ENCODE measurements at places on chromosomes 7 and 10.

DNA sequence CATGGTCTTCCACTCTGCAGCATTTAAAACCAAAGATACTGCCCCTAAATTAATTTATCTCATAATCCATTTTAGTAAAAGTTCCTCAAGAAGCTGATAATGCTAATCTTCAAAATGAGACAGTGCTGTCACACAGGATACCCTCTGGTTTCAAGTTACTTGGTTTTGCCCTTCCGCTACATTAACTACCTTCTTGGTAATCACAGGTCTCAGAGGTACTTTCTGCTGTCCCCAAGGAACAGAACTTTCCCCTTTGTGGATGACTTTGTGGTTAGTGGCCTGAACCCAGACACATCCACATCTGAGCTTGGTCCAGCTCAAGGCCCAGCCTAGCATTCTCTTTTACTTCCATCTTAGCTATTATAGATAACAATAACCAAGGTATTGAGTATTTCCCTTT lies 88.8 kb upstream of the TMEM26 start:
- no peak for DNase-seq
- peaks cover 2% of the 10 kb centered on the region for H3K4me1 ChIP-seq
- no peaks in the 10 kb centered on the region for H3K36me3 ChIP-seq
- no peak overlapping the region for H3K4me3 ChIP-seq

DNA sequence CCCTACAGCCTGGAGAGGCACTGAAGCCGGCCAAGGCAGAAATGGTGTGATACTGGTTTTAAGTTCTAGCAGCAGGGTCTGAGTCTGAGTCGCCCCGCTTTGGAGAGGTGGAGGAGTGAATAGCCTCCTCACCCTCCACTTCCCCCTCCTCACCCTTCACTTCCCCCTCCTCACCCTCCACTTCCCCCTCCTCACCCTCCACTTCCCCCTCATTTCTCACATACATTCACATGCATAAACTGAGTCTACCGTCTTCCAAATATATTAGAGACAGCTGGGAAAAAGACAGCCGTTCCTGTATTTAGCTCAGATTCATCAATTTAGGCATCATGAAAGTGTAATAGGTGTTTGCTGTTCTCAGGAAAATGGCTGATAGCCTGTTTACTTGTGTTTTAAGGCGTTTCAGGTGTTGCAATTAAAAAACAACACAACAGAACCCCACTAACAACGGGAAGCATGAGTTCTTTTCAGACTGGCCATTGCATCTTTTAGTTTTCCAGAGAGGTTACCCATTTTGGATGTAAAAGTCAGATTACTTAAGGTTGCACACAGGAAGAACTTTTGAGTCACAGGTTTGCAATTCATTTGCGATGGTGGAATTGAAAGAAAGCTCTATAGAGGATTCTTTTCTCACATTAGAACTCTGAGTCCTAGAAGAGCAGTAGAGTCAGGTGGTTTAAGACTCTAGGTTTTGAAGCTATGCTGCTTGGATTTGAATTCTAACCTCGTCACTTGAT lies 861 bp downstream of the NRBF2 start:
- no peaks in the 10 kb centered on the region for H3K27me3 ChIP-seq
- H3K27ac ChIP-seq = peak overlapping the region; percentile 40
- DNase-seq = no peak
- H3K36me3 ChIP-seq = no peaks in the 10 kb centered on the region
- peak overlapping the region; percentile 61 for H3K4me3 ChIP-seq

DNA sequence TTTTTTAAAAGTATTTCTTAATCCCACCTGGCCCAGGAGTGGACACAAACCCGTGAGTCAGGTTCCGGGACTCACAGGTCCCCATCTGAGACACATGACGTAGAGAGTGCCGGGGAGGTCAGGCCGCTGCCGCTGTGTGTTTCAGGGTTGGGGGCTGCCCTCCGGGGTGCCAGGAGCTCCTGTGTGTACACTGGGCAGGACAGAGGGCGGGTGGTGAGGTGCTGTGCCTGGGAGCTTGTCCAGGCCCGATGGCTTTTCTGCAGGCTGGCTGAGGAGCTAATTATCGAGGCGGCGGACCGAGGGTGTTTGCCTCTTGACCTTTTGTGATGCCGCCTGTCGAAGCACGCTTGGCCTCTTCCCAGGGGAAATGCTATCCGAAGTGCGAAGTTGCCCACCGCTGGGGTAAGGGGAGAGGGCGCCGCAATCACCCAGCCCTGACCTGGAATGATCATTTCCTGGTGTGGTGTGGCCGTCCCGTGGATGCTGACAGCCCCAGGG lies 42.1 kb downstream of the FOXL3 start:
- H3K27ac ChIP-seq = no peak overlapping the region
- peaks cover 11% of the 10 kb centered on the region for H3K27me3 ChIP-seq
- DNase-seq = no peak
- no peak overlapping the region for H3K4me3 ChIP-seq
- H3K4me1 ChIP-seq = peaks cover 19% of the 10 kb centered on the region
- H3K36me3 ChIP-seq = peaks cover 5% of the 10 kb centered on the region

DNA sequence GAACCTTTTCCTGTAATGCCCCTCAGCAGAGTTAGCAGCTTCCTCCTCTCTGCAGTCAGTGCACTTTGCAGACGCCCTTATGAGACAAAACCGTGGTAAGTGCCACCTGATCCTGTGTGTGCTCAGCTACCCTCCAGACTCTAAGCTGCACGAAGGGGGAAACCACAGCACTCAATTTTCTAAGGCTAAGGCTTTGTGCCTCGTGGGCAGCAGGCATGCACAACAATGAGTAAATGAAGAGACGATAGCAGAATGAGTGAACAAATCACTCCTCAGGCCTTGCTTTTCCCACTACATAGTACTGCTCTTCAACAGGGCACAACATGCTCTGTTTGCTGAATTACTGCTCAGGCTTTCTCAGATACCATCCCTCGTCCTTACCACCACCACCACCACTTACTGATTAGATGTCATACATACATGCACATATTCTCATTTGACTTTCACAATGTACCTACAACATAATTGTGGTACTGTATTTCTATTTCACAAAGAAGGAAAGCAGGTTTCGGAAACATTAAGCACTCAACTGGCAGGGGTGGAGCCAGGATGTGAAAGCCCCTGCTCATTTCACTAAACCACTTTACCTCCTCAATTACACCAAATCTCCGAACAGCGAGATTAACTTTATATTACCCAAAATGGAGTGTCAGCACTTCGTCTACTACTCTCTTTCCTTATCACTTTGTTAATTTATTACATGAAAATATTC lies 85.4 kb downstream of the ICA1 start:
- no peaks in the 10 kb centered on the region for H3K27me3 ChIP-seq
- no peak overlapping the region for H3K27ac ChIP-seq
- peaks cover 4% of the 10 kb centered on the region for H3K4me1 ChIP-seq
- no peak for DNase-seq

DNA sequence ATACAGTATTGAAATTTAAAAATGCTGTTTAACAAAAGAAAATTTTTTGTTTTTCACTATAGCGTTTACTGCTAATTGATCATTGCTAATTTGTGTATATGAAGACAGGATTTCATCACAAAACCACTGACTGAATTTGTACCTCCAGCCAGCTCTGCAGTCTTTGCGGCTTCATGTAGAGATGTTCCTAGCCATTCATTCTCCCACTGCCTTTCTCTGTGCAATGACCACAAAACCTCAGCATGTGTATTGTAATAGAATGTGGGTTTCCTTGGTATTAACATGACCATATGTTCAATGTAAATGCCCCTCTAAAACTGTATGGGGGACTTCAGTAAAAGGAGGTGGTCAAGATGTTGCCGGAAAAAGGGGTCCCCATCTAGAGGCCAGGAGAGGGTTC lies 81.1 kb upstream of the STEAP1B start:
- no peak overlapping the region for H3K4me3 ChIP-seq
- H3K36me3 ChIP-seq = no peaks in the 10 kb centered on the region
- no peaks in the 10 kb centered on the region for H3K4me1 ChIP-seq
- DNase-seq = no peak
- H3K27me3 ChIP-seq = no peaks in the 10 kb centered on the region

DNA sequence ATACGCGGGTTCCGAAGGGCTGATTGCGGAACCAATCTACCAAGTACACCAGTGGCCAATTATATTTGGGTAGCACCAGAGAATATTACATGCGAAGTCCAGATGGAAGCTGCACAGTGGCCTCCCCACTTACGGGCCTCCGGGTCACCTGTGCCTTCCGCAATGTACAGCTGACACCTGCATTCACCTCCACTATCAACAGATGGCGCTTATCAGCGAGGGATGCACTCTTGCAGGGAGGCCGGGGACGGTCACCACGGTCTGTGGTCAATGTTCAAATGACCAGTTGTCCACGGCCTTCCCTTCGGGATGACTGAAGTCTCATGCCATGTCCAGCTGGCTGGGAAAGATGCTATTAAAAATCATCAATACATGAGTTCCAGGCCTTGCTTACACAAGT lies 47.6 kb downstream of the SLIT1 start:
- DNase-seq = no peak
- peaks cover 59% of the 10 kb centered on the region for H3K4me1 ChIP-seq
- no peak overlapping the region for H3K4me3 ChIP-seq
- H3K27me3 ChIP-seq = no peaks in the 10 kb centered on the region

DNA sequence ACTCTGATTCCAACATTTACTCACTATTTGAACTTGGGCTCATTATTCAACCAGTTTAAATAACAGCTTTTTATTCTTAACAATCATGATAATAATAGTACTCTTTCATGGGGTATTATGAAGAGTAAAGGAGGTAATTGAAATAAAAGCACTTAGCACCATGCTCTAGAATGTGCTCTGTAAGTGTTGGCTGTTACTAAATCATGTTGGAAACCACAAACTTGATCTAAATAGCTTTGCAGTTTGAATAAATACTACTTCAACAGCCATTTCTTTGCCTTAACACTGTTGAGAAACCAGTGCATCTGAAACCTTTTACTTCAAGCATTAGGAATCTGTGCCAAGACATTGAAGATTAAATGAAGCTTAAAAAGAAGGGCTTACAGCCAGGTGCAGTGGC lies 7.9 kb upstream of the UPF2 start:
- no peaks in the 10 kb centered on the region for H3K4me1 ChIP-seq
- H3K27ac ChIP-seq = no peak overlapping the region
- DNase-seq = no peak
- no peak overlapping the region for H3K4me3 ChIP-seq

GRCh38 chr7:44087911-44088838 lies 5.8 kb upstream of the POLM start:
- no peak for DNase-seq
- no peaks in the 10 kb centered on the region for H3K4me1 ChIP-seq
- H3K36me3 ChIP-seq = no peaks in the 10 kb centered on the region
- H3K27ac ChIP-seq = no peak overlapping the region
- H3K4me3 ChIP-seq = no peak overlapping the region

GRCh38 chr7:105791926-105792325 lies 84.5 kb downstream of the ATXN7L1 start:
- no peak for DNase-seq
- H3K27ac ChIP-seq = no peak overlapping the region
- H3K27me3 ChIP-seq = no peaks in the 10 kb centered on the region
- peaks cover 5% of the 10 kb centered on the region for H3K4me1 ChIP-seq

- H3K27ac ChIP-seq = no peak overlapping the region
- H3K27me3 ChIP-seq = no peaks in the 10 kb centered on the region
- no peaks in the 10 kb centered on the region for H3K36me3 ChIP-seq
- no peak for DNase-seq
These were observed 351.0 kb downstream of the TCERG1L start for GRCh38 chr10:130960531-130960930.

DNA sequence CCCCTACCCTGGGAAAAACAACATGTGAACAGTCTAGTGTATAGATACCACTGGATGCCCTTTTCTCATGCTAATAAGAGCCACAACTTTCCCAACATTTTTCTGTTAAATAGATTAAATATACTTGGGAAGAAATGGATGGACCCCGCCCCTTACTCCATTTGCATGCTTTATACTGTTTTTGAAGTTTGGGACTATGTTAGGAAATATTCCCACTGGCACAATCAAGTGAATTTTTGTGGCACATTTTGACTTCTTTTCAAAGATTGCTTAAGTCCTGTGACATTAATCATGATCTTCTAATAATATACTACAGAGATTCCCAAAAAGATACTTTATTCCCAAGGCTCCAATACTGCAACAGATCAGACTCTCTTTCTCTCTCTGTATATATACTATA lies 216.6 kb downstream of the TWIST1 start:
- no peak overlapping the region for H3K4me3 ChIP-seq
- no peaks in the 10 kb centered on the region for H3K27me3 ChIP-seq
- no peak overlapping the region for H3K27ac ChIP-seq
- no peaks in the 10 kb centered on the region for H3K36me3 ChIP-seq
- DNase-seq = no peak

DNA sequence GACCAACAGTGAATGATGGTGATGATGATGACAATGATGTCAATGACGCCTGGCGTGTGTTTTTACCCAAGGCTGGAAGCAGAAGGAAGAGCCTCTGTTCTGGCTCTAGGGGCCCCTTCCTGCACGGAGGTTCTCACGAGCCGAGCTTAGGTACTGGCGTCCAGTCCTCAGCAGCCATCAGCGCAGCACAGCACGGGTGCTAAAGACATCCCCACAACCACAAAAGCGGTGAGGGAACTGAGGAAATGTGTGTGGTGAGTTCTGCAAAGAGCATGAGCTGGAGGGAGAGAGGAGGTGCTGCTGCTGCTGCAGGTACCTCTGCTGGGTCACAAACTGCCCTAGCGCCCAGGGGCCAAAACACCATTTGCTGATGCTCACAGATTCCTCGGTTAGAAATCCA lies 81.6 kb downstream of the SFMBT2 start:
- no peaks in the 10 kb centered on the region for H3K36me3 ChIP-seq
- peaks cover 2% of the 10 kb centered on the region for H3K4me1 ChIP-seq
- no peak overlapping the region for H3K27ac ChIP-seq
- no peak for DNase-seq
- no peak overlapping the region for H3K4me3 ChIP-seq

GRCh38 chr7:111424768-111425167 lies 137.5 kb downstream of the IMMP2L start:
- H3K4me1 ChIP-seq = no peaks in the 10 kb centered on the region
- no peak for DNase-seq
- H3K4me3 ChIP-seq = no peak overlapping the region
- no peak overlapping the region for H3K27ac ChIP-seq
- H3K36me3 ChIP-seq = no peaks in the 10 kb centered on the region

DNA sequence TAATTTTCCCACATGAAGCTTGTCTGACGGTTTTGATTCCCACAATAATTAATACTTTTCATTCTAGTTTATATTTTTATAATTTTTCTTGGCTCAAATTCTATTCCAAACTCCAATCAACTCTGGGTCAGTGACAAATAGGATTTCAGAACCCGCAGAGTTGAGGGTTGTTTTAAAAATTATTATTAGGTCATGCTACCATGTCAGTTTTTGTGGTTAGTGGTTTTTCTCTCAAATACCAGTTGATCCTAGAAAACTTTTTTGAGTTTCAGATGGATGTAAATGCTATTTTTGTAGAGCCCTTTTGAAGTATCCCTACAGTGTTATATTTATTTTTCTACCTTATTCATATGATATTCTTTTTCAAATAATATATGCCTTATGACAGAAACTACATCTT lies 237.4 kb downstream of the SEMA3D start:
- no peak overlapping the region for H3K27ac ChIP-seq
- peaks cover 4% of the 10 kb centered on the region for H3K4me1 ChIP-seq
- H3K4me3 ChIP-seq = no peak overlapping the region
- no peaks in the 10 kb centered on the region for H3K36me3 ChIP-seq
- DNase-seq = no peak
